ENCODE measurements at places on chromosomes 6 and 20. TPM values are rescaled to one million over a fixed set of nuclear protein-coding genes. Genes with fewer than 3 reads are reported as not detected.
A peak's percentile ranks its signal among the peaks of the same experiment; 100 is the strongest.

Gene IP6K3
- 16.9 TPM for polyA plus RNA-seq

Gene PTCHD4
- polyA plus RNA-seq: 0.01 TPM

Gene BMP6
- polyA plus RNA-seq: 1.1 TPM

- no peak for DNase-seq
These were observed 59.8 kb downstream of the CDK19 start for GRCh38 chr6:110755411-110755834.

DNA sequence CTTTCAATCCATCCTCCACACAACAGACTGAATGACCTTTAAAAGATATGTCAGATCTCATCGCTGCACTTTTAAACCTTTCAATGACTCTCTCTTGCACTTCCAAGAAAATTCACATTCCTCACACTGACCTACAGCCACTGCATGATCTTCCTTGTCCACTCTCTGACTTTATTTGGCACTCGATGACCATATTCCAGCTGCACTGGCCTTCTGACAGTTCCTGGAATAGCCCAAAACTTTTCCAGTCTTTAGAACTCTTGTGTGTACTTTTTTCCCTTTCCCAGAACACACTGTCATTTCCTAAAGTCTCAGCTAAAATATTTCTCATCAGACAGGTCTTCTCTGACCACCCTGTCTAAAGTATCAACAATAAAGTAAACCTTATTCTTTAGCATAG, 174.6 kb downstream of the ADGRG6 start:
- DNase-seq: peak; percentile 8

DNA sequence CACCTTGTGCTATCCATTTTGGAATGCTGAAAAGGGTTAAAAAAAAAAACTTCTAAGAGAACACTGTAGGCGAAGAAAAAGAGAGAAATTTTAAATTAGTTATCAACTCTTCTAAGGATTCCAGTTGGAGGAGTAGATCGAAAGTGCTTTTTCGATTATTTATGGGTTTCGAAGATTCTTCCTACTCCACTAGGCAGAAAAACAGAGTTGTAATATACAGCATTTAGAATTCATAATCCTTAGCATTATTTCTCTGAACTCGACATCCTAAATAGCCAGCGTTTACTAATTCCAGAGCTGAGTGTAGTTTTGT, 817 bp upstream of the RNF217 start:
- no peak for DNase-seq

DNA sequence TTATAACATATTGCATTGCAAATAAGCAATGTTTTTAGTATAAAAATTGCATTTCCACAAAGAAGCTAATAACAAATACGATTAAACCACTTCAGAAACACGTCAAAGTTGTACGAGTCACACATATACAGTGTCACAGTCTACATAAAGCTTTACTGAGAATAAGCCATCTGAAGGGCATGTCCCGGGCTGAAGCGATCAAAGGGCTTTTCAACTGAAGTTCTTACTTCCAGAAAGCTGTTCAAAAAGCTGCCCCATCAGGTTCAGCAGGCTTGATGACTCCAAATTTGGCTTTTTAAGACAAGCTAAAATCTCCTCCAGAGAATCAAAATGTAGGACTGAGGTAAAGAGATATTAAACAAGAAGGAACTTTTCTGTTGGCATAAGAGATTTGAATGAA, 37.5 kb upstream of the HAO1 start:
- DNase-seq: no peak

DNA sequence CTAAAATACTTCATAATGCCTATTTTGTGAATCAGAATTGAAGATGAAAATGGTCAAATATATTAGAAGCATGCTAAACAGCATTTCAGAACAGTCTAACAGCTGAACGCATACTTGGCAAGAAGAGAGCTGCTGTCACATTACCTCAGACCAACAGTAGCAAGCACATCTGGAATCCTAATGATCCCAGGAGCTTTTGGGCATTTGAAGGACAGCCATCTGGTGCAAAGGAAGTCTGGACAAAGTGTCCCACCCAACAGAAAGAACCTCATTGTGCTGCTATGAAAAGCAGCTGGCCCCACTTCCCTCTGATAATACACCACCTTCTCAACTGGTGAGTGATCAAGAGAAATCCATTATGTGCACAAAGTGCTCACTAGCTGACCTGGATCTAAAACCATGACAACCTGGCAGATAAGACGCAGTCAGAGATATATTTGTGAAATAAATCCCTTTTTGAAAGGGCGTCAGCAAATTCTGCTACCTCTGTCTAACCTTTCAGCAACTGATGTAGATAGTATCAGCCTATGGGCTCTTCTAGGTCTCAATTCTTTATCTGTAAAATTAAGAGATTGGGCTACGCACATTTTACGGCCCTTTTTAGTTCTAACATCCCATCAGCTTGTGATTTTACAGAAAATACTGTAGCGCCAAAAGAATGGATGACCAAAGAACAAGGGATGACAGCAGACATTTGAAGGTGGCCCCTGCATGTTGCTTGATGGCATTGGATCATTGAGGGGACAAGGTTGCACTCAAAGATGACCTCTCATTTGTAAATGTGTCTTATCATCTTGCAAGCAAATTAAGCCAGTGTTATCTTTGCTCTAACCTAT, 78.7 kb downstream of the SGK1 start:
- peak; percentile 33 for DNase-seq

DNA sequence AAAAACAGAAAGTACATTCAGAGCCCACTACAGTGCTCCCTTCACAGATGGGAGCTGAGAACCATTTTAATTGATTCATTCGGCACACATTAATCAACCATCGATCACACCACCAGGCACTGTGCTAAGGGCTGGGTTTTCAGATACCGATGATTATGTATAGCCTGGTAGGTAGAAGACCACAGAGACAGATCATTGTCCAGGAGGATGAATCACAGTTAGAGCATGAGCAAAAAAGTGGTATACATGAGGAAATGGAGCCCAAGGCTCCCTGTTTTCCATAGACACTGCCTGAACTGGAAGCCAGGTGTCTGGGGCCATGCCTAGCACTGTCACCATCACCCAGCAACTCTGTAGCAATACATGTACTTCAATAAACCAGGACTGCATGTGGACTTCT, 9.0 kb upstream of the PRDM1 start:
- no peak for DNase-seq

- DNase-seq: peak; percentile 82
These were observed at the start of gene NT5E for GRCh38 chr6:85449818-85450759. Gene NT5E, plus strand, starts transcription at chr6:85450083. Its CDS starts 57 bp downstream, at chr6:85450140.

All from heart left ventricle (tissue), 16 donors.